ENCODE measurements at places on chromosomes 3 and 15.

- DNase-seq = no peak
Measured at GRCh38 chr3:8345398-8345797, 156.2 kb upstream of the LMCD1 start.

DNA sequence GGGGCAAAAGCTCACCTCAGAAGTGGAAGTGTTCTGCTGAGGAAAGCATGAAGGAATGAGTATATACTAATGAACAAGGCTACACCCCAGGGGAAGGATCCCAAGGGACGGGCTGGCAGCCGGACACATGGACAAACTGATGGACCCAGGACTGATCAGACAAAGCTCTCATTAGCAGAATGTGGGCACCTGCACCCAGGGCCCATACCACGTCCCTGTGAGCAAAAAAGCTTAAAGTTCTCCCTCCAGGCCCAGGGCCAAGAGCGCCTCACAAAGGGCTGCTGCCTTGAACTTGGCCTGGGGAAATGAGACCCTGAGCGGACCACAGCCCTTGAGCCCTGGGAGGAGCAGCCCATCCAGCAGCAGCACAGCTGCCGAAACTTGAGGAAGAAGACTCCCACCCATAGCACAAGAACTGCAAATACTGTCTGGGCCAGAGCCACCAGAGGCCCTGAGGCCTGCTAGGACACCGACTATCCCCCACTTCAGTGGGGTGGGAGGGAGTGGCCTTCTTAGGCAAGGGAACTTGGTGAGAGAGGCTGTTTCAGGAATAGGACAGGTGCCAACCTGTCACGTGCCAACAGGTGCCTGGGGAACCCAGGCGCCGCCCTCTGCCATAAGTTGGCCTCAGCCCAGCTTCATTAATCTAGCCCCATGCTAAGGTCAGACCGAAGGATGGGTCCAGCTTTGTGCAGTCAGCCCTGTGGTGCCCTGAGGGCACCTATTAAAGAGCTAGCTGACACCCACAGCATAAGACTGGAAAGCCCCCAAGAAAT is 2.3 kb upstream of the GMPPB start:
- no peak for DNase-seq

- no peak for DNase-seq
Measured at GRCh38 chr3:50248387-50248786, 12.4 kb downstream of the GNAI2 start.

GRCh38 chr3:128374746-128375445 is 91.8 kb downstream of the DNAJB8 start:
- no peak for DNase-seq

GRCh38 chr3:192915722-192916121 is 1.9 kb downstream of the MB21D2 start:
- no peak for DNase-seq
